ENCODE measurements at places on chromosomes 7 and 10.

DNA sequence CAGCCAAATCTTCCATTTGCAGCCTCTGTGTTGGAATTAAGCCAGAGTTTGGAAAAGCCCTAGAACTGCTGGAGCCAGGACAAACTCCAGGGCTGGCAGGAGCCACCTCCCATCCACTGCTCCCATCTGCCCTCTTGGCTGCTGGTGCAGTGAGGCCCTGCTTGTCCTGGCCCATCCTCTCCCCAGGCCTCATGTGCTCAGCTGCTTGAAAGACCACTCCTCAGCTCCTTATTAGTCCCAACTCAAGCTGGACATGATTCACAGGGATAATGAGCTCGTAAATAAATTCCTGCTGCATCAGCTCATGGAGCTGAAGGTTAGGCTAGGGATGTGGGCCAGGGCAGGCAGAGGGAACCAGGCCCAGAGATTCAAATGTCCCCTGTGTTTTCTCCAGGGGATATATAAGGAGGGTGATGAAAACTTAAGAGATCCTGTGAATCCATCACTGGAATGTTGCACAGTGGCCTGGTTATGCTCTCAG, 282.8 kb downstream of the RPS24 start:
- DNase-seq: no peak

- DNase-seq: no peak
Observed at GRCh38 chr7:19677180-19677579, 31.7 kb downstream of the POLR1F start.

DNA sequence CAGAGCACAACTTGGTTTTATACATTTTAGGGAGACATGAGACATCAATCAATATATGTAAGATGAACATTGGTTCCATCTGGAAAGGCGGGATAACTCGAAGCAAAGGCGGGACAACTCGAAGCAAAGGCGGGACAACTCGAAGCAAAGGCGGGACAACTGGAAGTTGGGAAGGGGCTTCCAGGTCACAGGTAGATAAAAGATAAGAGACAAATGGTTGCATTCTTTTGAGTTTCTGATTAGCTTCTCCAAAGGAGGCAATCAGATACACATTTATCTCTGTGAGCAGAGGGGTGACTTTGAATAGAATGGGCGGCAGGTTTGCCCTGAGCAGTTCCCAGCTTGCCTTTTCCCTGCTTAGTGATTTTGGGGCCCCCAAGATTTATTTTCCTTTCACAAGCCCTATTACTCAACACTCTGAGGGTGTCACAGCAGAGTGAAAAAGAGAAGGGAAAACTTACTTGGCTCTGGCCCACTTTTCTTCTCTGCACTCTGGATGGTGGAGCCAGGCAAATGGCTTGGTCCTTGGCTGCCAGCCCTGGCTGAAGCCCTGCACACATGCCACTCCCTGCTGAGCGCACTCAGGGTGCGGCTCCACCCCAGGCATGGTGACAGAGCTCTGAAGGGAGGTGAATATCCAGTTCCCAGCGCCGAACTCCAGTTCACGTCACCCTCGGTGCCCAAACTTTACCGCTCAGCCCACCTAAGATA, 46.7 kb downstream of the PARD3 start:
- DNase-seq: no peak

- DNase-seq: no peak
Observed at GRCh38 chr10:27225642-27226257, 14.8 kb downstream of the ACBD5 start.

DNA sequence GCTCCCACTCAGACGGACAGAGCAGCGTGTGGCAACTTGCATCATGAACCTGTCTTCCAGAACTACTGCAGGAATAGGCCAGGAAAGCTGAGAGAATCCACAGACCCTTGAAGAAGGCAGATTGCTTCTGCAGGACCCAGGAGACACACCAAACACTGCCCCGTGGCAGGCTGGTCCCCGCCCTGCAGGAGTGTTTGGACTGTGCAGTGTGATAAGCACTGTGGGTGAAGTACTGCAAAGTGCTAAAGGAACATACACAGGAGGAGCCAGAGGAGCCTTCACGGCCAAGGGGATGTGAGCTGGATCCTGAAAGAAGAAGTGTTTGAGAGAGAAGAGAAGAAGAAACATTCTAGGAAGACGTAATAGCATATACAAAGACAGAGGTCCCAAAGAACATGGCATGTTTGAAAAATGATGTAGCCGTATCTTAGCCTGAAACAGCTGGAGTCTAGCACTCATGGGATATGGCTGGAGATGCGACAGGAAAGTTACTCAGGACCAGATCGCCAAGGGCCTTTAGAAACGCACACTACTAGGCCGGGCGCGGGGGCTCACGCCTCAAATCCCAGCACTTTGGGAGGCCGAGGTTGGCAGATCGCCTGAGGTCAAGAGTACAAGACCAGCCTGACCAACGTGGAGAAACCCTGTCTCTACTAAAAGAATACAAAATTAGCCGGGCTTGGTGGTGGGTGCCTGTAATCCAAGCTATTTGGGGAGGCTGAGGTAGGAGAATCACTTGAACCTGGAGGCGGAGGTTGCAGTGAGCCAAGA, 96.9 kb upstream of the RHEB start:
- DNase-seq: no peak

GRCh38 chr10:82811621-82812020, 936.6 kb downstream of the NRG3 start:
- peak; percentile 45 for DNase-seq

GRCh38 chr10:113480081-113480360, 72.8 kb upstream of the HABP2 start:
- DNase-seq: no peak

- DNase-seq: no peak
Observed at GRCh38 chr7:41975849-41976248, 261.2 kb downstream of the GLI3 start.

- no peak for DNase-seq
Observed at GRCh38 chr7:137694405-137694804, 152.4 kb downstream of the DGKI start.

DNA sequence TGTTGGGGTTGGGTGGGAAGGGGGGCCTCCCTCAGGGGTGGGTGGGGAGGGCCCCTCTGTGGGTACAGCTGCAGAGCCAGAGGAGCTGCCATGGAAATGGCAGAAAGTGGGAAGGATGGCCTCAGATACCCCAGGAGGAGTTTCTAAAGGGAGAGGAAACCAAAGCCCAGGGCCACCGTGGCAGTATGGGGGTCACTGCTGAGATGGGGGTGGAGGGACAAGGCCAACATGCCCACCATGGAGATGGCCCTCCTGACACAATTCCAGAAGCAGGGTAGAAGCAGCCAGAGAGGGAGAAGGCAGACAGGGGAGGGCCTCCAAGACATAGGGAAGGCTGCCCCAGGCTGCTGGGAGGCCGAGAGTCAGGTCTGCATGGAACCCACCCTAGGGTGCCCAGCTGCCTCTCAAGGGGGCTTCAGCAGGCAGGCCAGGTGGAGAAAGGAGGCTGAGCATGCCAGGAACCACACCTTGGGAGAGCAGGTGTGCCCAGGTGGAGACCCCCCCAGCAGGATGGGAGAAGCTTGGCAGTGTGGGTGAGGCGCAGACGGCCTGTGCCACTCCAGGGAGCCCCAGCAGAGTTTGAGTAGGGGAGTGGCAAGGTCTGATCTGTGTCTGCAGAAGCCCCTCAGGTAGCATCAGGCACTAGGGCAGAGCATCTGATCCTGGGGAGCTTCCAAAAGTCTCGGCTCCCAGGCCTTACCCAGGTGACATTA, 146.8 kb downstream of the ARHGAP22 start:
- no peak for DNase-seq

GRCh38 chr7:37201003-37201875, 247.4 kb downstream of the ELMO1 start:
- DNase-seq: peak; percentile 76

GRCh38 chr10:75043256-75044131, 68.0 kb upstream of the SAMD8 start:
- DNase-seq: no peak

GRCh38 chr10:34141032-34141680, 673.9 kb downstream of the PARD3 start:
- no peak for DNase-seq

GRCh38 chr7:112965506-112965905, 121.1 kb downstream of the GPR85 start:
- DNase-seq: no peak

DNA sequence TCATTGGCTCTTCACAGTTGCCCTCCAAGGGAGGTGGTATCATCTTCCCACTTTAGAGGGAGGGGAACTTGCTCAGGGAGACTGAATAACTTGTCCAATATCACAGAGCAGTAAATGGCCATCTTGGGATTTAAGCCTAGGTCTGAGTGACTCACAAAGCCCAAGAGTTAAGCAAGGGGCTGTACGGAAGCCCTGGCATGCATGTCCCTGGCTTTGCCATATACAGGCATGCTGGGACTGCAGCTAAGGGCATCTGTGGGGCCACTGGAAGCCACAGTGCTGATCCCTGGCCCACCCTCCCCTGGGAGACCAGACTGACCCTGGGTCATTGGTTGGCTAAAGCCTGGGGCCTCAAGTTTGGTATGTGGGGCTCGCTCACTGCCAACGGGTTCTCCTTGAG, 3.1 kb downstream of the VSIR start:
- no peak for DNase-seq

GRCh38 chr7:41581041-41581440, 121.8 kb downstream of the INHBA start:
- DNase-seq: no peak

DNA sequence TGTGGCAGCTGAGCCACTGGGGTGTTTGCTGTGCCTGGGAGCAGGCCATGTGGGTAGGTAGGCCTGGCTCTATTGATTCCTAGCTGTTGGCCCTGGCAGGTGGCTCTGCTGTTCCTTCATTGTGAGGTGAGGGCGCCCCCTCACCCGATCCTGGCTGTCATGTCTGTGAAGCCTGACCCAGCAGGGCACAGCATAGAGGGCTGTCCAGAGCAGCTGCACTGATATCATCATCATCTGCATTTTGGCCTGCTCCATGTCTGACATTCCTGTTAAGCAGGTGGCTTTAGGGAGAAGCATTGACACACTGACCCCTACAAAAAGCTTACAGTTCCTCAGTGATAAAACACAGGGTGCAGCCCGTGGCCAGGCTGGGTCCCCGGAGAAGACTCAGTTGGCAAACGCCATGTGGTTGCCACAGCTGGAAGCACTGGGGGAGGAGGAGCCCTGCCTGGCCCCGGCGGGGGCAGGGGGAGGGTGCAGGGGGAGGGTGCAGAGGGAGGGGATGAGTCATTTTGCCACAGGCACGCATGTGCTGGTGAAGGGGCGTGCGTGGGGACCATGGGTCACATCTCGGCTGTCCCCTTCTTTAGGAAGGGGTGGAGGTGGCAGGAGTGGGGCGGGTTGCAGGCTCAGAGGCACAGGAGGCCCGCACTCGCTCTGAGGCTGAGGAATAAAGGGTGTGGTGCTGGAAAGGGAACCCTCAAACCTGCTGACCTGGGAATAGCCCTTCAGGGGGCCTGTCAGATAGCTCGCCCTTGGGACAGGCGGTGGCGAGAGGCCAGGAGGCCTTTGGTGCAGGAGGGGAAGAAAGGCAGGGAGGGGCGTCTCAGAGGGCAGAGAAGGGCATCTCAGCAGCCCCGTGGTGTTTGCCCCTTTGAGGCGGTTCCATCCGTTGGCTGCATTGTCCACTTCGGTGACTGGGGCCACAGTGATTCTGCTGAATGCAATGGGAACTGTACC, 31.6 kb downstream of the IKZF1 start:
- peak; percentile 74 for DNase-seq

DNA sequence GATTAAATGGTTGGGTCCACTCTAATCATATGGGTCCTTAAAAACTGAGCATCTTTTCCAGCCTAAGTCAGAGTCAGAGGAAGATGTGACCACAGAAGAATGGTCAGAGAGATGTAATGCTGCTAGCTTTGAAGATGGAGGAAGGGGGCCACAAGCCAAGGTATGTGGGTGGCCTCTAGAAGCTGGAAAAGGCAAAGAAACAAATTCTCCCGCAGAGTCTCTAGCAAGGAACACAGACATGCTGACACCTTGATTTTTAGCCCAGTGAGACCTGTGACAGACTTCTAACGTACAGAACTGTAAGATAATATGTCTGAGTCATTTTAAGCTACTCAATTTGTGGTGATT, 1.5 kb upstream of the EXOC6 start:
- DNase-seq: no peak

DNA sequence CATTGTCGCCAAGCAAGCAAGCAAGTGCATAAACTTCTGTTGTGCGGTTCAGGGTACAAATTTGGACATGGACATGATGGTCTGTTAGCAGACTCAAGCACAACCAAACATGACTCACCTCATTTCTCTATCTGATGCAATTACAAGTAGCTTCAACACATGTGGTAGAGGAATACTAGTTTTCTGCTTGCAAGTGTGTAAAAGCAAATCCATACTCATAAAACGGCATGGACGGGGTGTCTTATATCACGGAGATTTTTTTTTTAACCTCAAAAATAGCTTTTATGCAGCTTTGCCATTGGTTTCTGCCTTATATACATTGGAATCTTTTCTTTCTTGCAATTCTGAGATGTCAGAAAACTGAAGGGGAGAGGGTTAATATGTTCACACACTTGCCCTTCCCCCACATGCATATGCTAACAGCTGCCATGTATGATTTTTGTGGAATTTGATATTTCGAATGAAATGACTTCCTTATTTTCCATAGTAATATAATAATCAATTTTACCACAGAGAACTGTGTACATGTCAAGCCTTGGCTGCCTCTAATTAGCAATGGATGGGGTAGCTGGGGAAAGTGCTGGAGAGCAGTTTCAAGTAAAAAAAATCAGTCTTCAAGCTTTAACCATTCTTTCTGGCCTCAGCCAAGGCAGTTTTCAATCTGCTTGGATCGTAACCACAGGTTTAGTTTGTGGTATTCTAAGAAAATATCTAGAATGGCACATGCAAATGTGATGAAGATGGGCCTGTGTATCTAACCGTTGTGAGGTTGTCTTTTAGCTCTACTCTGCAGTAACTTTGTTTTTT, 106.0 kb upstream of the PDCD4 start:
- DNase-seq: no peak

DNA sequence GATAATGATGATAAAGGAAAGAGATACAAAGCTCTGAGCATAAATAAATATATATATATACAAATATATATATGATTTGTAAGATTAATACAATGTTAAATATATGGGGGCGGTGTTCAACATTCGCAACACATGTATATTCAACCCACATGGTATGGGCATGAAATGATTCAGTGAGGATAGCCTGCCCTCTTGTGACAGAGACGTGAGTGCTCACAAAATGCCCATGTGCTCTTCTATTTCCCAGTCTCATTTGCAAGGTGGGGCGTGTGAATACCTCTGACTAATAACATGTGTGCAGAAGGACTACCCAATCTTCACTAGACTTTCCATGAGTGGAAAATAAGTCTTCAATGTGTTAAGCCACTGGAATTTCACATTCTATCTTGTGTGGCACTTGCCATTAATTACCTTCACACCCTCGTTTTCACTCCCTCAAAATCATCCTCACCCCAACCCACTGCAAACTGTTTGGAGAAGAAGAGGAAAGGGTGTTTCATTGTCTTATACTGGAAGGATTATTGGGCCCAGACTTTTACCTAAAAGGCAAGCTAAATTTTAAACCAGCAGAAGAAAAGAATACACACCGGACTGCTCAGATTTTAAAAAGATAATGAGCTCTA, 26.9 kb downstream of the ASAH2 start:
- DNase-seq: peak; percentile 83

GRCh38 chr7:55094092-55094690, 75.4 kb downstream of the EGFR start:
- DNase-seq: no peak

- DNase-seq: no peak
Observed at GRCh38 chr10:17144757-17145156, 15.1 kb upstream of the CUBN start.

- DNase-seq: no peak
Observed at GRCh38 chr7:133763076-133763640, 364.0 kb upstream of the LRGUK start.

All from Karpas-422 (cell line).